ENCODE measurements at places on chromosomes 11 and 22.

GRCh38 chr11:79237703-79238102 is 203.1 kb downstream of the TENM4 start:
- no peak for DNase-seq

- no peak for DNase-seq
These were observed 12.8 kb downstream of the DHCR7 start for GRCh38 chr11:71435278-71435951.

- DNase-seq: no peak
These were observed 404.3 kb downstream of the JRKL start for GRCh38 chr11:96794152-96794551.

GRCh38 chr11:56624661-56625110 is 10.0 kb upstream of the OR5M1 start:
- no peak for DNase-seq

DNA sequence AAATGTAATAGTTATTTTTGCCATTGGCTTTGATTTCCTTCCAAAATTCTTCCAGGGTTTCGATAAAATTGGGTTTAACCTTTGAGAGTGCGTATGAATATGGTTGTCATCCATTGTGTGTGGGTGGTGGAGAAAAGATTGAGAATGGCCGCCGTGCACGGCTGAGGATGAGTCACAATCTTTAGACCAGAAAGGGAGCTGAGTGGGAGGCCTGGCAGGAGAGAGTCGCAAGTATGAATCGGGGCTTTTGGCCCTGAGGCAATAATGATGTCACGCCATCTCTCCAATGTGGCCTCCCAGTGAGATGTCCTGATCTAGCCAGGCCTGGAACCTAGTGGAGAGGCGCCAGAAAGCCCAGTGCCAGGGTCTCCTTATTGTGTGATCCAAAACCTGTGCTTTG is 33.1 kb upstream of the SMPD1 start:
- peak; percentile 68 for DNase-seq

DNA sequence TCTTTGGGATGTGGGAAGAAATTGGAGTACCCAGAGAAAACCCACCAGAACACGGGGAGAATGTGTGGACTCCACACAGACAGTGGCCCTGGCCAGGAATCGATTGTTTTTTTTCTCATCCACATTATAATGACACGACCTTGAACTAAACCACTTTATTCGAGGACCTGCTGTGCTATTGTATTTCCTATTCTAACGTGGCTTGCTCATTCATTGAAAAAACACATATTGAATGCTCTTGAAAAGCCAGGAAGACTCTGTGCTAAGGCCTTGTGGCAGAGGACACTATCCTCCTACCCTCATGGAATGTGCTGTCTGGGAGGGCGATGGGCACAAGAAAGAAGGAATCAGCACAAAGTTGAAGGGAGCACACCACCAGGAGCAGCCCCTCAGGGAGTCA is 9.1 kb upstream of the SREBF2 start:
- DNase-seq: no peak

DNA sequence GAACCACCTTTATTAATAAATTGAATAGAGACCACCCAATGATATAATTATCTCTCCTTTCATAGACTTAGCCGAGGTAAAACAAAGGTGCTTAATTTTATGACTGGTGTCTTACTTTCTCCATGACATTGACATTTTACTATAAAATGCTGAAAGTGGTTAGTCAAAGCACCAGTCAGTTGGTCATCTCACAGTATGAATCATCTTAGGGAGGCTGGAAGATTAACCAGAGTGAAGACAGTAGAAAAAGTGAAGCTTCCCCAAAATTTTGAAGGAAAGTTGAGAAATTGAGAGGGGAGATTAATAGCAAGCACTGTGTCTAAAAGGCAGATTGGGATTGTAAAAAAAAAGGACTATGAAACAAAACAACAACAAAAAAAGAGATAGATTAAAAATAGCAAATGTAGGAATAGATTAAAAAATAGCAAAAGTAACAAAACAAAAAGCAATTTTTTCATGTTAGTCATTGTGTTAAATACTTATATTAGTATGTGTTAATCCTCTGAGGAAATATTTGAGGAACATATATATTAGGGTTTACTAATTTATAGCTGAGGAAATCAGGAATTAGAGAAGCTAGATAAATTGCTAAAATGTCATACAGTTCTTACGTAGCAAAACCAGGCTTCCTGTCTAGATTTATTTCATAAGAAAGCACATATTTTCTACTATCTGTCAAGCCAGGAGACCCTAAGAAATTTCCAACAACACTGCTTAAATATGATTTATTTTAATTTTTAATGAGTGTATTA is 557.3 kb upstream of the ANO5 start:
- no peak for DNase-seq
